ENCODE measurements at places on chromosomes 16 and 17.

GRCh38 chr16:10611825-10612342, 31.5 kb upstream of the EMP2 start:
- DNase-seq = no peak

DNA sequence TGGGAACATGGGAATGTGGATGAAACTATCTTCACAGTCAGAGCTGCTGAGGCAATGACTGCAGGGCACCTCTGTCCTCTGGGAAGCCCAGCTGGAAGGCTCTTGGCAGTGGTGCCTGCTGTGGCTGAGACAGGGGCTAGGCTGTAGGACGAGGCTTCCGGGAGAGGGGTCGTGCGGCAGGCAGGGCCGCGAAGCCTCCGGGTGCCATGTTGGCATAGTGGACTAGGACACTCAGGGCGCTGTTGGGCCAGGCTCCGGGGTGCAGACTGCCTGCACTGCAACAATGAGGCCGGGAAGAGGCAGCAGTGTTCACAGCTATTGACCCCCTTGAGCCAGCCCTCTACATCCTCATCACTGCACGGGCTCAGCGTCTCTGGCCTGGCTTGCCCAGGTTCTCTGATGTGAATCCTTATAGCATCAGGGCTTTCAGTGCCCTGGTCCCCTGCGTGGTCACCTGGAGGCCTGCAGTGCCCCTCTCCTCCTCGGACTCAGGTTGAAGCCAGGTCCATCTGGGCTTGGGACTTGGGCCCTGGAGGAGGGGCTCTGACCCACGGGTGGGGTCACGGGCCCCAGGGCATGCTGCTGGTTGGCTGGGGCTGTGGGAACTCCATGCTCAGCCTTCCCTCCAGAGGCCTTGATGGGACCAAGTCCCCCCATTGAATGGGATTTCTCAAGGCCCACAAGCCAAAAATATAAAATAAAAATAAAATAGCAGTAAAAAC, 91.6 kb downstream of the TNFRSF13B start:
- no peak for DNase-seq

DNA sequence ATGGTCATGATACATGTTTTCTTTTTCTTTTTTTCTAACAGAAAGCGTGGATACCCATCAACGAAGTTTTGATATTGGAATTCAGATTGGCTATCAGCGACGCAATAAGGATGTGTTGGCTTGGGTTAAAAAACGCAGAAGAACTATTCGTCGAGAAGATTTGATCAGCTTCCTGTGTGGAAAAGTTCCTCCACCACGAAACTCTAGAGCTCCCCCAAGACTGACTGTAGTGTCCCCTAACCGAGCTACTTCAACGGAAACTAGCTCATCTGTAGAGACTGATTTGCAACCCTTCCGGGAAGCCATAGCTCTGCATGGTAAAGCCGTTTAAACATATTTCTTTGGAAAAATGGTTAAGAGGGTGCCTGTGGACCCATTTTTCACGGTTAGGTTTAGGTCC, 11.5 kb downstream of the HAPSTR1 start:
- no peak for DNase-seq

- no peak for DNase-seq
These were observed 55.7 kb downstream of the IRX5 start for GRCh38 chr16:54986409-54986808.

GRCh38 chr16:7849841-7850240, 517.2 kb downstream of the RBFOX1 start:
- no peak for DNase-seq

DNA sequence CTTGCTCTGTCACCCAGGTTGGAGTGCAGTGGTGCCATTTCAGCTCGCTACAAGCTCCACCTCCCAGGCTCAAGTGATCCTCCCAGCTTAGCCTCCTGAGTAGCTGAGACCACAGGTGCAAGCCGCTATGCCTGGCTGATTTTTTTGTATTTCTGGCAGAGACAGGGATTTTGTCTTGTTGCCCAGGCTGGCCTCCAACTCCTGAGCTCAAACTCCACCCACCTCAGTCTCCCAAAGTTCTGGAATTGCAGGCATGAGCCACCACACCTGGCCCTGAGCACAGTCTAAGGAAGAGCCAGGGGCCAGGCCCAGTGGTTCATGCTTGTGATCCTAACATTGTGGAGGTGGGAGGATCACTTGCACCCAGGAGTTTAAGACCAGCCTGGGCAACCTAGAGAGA, 21.8 kb upstream of the BCO1 start:
- DNase-seq = no peak

- no peak for DNase-seq
These were observed 9.0 kb downstream of the KRT37 start for GRCh38 chr17:41415411-41415810.

- no peak for DNase-seq
These were observed 40.4 kb downstream of the CFDP1 start for GRCh38 chr16:75392906-75393305.

GRCh38 chr16:50446861-50447260, 78.1 kb upstream of the BRD7 start:
- no peak for DNase-seq

DNA sequence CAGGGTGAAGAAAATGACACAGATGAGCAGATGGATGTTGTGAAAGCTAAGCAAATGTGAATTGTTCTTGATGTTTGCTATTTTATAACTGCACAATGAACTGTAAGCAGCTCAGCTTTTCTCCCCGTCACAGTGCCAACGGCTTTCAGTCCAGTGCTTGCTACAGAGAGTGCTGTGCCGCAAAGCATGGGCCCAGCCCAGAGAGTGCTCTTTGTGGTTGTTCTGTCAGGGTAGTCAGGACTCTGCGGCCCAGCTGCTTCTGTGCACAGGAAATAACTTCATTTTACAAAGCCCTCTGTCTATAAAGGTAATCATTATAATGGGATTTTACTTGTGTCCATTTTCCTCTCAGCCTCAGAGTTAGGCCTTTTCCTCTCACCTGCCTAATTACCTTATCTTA, 39.1 kb downstream of the CDRT15 start:
- no peak for DNase-seq

GRCh38 chr17:76914937-76915336, 46.7 kb downstream of the MGAT5B start:
- no peak for DNase-seq

GRCh38 chr17:48427598-48427997, 2.4 kb downstream of the SKAP1 start:
- no peak for DNase-seq

DNA sequence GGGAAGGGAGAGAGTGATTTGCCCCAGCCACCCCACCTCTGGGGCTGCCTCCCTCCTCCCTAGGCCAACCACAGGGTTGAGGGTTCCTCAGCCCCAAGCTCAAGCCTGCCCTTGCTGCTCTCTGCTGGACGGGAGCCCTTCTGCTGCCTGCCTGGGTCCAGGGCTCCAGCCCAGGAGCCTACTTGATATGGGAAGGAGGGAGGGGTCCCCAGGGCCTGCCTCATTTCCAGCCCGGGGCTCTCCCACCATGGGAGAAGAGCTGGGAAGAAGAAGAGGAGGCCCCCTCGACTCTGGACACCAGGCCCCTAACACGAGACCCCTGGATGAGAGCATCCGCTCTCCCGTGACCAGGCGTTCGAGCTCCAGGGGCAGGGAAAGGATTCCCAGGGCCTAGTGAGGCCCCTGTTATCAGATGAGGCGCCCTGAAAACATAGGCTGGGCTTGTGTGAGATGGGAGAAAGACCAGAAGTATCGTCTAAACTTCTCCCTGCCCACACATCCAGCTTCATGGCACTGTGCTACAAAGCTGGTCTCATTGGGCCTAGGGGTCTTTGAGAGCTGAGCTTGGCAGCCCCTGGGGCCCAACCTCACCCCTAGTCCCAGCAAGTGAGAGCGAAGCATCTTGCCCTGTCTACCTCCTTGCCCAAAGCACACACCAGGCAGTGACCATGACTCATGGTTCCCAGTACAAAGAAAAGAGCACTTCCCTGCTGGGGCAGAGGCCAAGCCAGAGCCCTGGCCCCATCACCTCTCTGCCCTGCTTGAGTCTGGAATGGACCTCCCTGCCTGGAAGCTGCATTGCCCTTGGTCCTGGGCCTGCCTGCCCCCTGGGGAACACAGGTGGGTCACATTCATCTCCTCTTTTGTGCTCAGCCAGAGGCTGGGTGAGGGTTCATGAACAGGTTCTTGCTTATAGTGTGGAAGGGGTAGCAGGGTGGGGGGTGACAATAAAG, 987 bp downstream of the SLC16A5 start:
- no peak for DNase-seq

GRCh38 chr17:49862781-49863331, 15.0 kb upstream of the TAC4 start:
- DNase-seq = no peak

DNA sequence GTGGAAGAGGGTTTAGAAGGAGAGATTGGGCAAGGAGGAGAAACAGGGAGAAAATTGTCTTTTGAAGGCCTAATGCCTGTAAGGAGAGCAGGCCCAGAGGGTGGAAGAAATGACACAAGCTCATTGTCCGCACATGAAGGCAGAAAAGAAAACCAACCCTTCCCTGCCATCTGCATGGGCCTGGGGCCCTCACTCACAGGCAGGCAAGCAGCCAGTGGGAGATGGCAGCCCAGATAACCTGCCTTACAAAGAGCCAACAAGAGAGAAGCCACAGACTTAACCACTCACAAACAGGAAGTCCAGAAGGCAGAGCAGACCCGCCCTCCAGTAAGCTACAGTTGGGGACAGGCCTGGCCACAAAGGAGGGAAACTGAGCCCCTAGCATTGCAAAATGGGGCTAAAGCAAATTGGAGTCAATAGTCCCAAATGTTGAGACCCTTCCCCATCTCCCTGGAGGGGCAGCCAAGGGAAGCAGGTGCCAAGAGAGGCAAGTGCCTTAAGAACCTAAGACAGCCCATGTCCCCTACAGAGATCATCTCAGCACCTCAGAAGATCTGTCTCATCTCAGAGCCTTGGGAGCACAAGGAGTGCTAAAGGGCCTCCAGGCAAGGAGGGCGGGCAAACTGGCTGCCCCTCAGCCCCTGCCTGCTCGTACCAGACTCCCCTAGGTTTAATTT, 7.3 kb upstream of the TSPOAP1 start:
- no peak for DNase-seq

- DNase-seq = no peak
These were observed 83.8 kb upstream of the HNF1B start for GRCh38 chr17:37828651-37829124.

DNA sequence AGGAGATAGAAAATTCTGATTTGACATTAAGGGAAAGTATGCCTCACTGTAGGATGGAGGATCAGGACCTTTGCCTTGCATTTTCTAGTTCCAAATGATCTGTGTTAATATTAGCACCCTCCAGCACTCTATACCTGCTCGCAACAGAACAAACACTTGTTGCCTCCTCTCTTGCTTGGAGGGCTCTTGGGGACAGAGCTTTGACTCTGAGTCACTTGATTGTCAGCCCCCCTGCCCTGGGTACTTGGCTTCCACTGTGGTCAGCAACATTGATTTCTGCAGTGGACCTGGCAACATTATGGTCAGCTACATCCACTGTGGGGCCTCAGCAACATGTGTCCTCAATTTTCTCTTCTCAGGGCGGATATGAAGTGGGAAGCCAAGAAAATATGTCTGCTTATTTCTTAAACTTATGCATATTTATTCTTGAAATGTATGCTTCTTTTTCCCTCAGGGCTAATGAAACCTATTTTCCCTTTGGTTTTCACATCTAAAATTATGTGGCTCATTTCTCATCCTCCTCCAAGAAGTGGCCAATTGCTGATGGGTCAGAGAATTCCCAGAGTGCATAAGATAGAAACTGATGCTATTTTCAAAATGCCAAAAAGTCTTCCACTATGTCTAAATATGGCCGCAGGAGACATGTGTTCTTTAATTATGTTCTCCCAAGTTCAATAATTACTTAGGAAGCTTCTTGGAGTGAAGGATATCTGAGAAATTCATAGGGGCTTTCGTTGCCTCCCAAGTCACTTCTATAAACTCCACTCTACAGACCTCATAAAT, 94.6 kb upstream of the SMIM36 start:
- DNase-seq = no peak

GRCh38 chr17:49031965-49032928, 35.1 kb downstream of the IGF2BP1 start:
- peak; percentile 50 for DNase-seq

DNA sequence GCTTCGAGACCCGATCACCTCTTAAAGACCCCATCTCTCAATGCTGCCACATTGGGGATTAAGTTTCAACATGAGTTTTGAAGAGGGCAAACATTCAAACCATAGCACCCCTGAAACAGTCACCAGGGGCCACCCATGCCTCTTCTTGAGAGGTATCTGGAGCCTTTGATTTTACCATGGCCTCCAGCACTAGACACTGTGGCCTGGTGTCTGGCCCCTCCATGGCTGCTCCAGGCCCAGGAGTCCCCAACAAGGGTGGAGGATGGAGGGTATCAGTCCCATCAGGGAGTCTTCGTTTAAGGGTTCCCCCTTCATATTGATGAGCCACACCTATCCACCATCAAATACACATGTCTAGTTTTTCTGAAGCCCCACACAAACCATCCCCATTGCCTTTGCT, 66.5 kb upstream of the CDH5 start:
- no peak for DNase-seq

All from HFF-Myc (cell line).